ENCODE measurements at places on chromosomes 7 and 10. TPM values are rescaled to one million over a fixed set of nuclear protein-coding genes. Genes with fewer than 3 reads are reported as not detected.

DNA sequence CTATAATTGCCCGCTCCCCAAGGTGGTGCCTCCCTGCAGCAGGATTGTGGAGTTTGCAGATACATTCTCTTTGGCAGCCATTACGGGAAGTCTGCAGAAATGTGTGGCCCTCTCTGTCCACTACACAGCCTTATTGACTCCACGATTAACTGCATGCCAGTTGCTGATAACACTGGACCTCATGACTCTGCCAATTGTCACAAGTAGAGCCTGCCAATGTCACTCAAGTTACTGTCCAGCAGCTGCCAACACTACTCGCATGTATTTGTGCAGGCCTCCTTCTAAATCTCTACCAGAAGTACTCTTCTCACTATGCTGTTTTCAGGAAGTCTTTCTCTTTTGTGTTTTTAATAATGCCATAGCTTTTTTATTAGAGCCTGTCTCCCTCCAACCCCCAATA is 128.8 kb downstream of the PPP1R3A start:
- no peak for DNase-seq

- DNase-seq: no peak
These were observed 300.0 kb upstream of the C7orf33 start for GRCh38 chr7:148290538-148290937.

GRCh38 chr7:132028144-132028920 is 471.9 kb upstream of the PODXL start:
- DNase-seq: no peak

DNA sequence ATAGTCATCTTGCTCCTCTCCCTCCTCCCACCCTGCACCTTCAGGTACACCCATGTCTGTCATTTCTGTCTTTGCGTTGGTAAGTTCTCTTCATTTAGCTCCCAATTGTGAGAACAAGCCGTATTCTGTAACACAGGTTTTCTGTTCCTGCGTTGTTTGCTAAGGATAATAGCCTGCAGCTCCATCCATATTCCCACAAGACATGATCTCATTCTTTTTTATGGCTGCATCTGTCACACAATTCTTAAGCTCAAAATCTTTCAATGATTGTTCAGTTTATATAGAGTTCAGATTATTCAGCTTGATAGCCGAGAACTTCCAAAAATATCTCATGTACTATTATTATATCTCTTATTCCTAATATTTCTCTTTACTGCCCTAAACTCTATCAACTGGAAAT is 16.0 kb upstream of the TMEM168 start:
- DNase-seq: no peak

GRCh38 chr7:157008206-157009169 is 2.0 kb downstream of the MNX1 start:
- no peak for DNase-seq

- no peak for DNase-seq
These were observed 152.1 kb downstream of the ADAM12 start for GRCh38 chr10:126235979-126236851.

- DNase-seq: no peak
These were observed 151.5 kb upstream of the PDE1C start for GRCh38 chr7:32221736-32222135.

DNA sequence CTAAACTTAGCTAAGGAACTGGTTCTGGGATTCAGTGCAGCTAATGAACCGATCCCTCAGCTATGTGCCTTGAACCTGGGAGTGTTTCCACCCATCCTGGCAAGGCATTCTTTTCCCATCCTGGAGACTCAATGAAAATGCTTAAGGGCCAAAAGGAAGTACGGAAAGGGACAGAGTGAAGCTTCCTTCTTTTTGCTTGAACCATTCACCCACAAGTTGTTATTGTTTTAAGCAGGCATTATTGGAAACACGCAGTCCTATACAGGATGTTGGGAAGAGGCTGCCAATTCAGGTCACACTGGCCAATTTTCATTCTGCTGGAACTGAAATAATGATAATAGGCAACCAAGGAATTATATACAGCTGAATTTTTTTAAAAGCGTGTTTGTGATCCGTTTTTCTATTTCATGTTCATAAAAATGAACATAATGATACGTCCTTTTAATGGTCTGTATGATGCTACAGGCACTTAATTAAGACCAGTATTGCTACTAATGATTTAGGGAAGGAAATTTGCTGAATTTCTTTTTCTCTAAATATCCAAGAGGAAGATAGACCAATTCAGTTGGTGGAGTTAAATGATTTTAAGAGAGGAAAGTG is 57.8 kb upstream of the FZD1 start:
- no peak for DNase-seq

ZNF746 gene
- 12.2 TPM for total RNA-seq

ADAM22 gene
- 2.6 TPM for total RNA-seq

Measured in colonic mucosa (tissue), 4 donors.